ENCODE measurements at places on chromosomes 6 and 20.

DNA sequence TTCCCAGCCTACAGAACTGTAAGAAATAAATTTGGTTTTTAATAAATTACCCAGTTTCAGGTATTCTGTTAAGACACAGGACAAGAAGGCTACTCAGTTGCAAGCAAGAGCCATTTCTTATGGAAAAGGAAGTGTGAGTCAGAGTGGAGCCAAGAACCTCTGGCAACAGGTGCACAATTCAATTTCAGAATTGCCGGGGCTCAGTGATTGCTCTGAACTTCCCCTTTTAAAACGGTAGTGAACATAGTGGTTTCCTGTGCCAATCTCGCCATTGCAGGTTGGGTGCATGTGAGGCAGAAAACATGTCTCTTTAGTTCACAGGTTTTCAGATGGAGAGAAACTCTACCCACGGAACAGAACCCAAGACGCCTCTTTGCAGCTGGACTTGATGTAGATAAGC lies 16.4 kb downstream of the PIGT start:
- DNase-seq: no peak
- no peaks in the 10 kb centered on the region for H3K27me3 ChIP-seq
- H3K4me3 ChIP-seq: no peak overlapping the region
- H3K36me3 ChIP-seq: no peaks in the 10 kb centered on the region
- no peaks in the 10 kb centered on the region for H3K4me1 ChIP-seq

GRCh38 chr6:82331031-82331773 lies 32.4 kb upstream of the TPBG start:
- no peaks in the 10 kb centered on the region for H3K4me1 ChIP-seq
- H3K27me3 ChIP-seq: no peaks in the 10 kb centered on the region
- DNase-seq: no peak
- no peaks in the 10 kb centered on the region for H3K36me3 ChIP-seq
- no peak overlapping the region for H3K4me3 ChIP-seq

DNA sequence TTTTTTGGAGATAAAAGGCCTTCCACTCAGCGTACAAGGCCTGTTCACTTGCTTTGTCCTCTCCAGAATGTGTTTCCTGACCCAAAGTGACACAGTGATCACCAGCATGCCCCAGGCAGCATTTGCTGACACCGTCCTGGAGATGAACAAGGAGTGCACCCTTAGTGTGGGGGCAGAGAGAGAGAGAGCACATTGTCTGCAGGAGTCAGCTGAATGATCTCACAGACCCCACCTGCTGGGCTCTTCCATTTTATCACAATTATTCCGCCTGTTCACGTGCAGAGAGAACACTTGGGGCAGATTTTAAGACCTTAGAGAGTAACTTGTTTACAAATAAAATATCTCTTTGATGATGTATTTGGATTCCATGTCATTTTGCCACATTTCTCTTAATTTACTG lies 22.4 kb upstream of the MAS1L start:
- H3K27ac ChIP-seq: no peak overlapping the region
- no peak for DNase-seq
- peaks cover 7% of the 10 kb centered on the region for H3K27me3 ChIP-seq
- no peak overlapping the region for H3K4me3 ChIP-seq
- H3K36me3 ChIP-seq: no peaks in the 10 kb centered on the region

DNA sequence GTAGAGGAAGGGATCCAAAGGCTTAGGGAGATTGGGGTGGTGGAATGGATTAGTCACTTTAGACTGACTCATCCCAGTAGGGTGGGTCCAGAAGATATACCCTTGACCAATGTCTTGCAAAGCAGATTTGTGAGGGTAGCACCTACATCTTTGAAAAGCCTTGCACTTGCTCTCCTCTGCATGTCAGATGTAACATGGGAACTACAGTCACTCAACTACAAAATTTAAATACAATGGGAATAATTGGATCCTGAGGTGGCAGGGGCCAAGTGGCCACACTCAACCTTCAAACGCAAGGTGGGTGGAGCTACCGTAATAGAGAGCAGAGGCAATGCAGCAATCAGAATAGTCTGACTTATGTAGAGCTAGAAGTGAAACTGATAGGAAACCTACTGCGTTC lies 71.2 kb downstream of the ME1 start:
- DNase-seq: no peak
- H3K27me3 ChIP-seq: no peaks in the 10 kb centered on the region
- H3K4me3 ChIP-seq: no peak overlapping the region
- no peak overlapping the region for H3K27ac ChIP-seq

DNA sequence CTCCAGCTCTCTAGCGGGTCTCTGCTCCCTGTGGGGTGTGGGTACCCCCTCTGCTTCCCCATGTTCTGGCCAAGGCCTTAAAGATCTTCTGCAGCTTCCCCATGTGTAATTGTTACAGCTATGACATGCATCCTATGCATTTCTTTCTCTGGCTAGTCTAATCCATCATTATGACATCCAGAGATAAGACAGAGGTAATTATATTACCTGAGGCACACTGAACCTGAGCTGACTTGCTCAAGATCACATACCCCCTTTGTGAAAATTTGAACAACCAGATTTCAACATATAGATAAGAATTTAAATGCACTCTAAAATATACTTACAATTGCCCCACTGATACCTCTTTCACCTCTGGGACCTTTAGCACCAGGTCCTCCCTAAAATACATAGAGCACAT lies 102.4 kb downstream of the COL12A1 start:
- H3K27ac ChIP-seq: no peak overlapping the region
- H3K36me3 ChIP-seq: no peaks in the 10 kb centered on the region
- no peak overlapping the region for H3K4me3 ChIP-seq
